HTR-8/SVneo (cell line): ENCODE measurements at places on chromosomes 6 and 20.
A peak's percentile ranks its signal among the peaks of the same experiment; 100 is the strongest.

DNA sequence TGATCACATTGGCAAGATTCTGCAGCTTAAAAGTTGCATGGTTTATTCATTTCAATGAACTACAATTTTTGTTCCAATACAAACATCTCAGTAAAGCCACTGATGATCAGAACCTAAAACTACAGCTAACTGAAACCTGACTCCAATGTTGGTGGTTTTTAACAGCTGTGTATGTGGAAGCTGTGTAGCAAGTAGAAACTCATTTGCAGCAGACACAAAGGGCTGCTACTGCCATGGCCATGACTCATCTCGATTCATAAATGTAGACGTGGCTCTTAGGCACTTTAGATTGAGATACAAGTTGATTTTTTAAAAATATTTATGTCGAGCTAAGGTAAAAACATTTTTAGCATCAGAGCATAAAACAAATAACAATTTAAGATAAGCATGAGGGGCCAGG lies 19.5 kb upstream of the MAP3K4 start:
- DNase-seq = peak; percentile 51

GRCh38 chr20:25309395-25310267 lies 61.7 kb downstream of the PYGB start:
- peak; percentile 57 for DNase-seq

GRCh38 chr6:20747991-20748390 lies 213.7 kb downstream of the CDKAL1 start:
- no peak for DNase-seq

GRCh38 chr6:99364026-99364425 lies 14.6 kb upstream of the FAXC start:
- no peak for DNase-seq

DNA sequence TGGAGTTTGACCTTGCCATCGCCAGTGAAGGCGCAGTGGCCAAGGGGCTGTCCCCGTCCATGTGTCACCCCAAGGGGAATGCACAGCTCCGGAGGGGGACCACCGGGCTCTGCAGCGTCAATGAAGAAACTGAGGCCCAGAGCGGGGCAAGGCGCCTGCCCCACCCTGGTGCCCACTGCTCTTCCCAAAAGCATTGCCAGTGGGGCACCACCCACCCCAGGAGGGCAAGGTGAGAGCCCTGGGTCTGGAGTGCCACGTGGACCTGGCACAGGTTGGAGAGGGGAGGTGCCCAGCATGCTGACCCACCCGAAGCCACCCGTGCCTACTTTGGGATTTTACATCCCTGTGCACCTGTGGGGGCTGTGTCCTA lies 8.3 kb downstream of the NTSR1 start:
- DNase-seq = no peak

DNA sequence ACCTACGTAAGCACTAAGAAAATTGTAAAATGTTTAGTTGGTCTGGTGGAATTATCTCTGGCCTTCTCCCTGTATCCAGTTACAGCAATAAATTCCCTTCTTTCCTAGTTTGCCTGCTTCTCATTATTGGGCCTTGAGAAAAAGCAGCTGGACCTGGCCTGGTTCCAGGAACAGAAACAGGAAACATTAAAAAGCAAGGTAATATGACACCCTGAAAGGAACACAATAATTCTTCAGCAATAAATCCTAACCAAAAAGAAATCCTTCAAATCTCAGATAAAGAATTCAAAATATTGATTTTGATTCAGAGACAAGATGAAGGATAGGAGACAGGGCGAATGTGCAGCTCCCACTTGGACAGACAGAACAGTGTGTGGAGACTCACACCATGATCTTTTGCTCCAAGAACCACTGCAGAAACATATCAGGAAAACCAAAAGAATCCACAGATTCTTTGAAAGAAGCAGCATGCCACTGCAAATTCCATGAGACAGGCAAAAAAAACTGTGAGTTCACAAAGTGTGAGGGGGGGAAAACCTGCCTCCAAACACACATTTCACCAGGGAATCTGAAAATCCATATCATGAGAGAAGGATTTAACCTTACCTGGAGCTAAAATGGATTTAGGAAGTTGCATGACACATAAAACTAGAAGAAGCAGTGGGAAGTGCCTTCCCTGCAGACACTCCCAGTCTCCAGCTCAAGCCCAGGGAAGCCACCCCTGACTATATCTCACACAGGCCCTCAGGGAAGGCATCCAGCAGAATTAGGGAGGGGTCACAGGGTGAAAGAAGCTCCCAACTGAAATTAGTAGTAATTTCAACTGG lies 28.9 kb downstream of the TREM1 start:
- DNase-seq = peak; percentile 41

GRCh38 chr20:37366743-37367142 lies 20.8 kb downstream of the SRC start:
- no peak for DNase-seq

DNA sequence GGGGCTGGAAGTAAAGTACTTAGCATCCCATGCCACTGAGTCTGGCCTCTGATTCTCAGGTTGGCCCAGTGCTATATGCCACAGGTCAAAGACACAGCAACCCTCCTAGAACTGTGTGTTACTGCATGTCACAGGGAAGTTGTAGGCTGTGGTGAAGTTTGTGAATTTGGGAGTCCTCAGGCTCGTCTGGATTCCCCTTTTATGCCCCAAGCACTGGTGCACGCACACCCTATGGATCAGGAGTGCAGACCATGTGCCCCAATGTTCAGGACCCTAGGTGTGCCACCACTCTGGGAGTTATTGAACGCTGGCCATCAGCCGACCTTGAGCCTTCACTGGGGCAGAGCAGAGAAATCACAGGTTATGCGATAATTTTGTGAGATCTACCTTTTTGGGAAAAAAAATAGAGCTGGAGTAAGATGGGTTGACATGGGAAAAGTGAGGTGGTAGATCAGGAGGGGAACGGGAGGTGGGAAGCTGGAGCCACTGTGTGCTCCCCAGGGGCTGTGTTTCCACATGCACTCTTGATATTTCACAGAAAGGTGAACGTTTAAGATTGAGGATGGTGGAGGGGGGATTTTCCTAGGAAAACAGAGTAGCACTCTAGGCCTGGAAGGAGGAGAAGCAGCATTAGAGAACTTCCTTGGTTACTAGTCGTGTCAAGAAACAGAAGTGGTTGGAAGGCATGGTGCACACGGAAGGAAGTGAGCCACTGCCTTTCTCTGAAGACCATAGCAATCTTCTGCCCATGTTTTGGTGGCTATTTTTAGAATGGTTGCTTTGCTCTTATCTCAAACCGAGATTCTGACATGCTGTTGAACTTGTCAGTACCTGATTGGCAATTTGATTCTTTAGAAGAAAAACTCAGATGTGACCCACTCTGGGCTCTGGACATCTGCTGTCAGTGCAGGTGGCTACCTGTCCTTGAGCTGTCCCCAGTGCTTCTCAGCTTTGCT lies 44.1 kb downstream of the DUSP22 start:
- no peak for DNase-seq

GRCh38 chr6:138086573-138087196 lies 20.5 kb downstream of the PERP start:
- DNase-seq = no peak

DNA sequence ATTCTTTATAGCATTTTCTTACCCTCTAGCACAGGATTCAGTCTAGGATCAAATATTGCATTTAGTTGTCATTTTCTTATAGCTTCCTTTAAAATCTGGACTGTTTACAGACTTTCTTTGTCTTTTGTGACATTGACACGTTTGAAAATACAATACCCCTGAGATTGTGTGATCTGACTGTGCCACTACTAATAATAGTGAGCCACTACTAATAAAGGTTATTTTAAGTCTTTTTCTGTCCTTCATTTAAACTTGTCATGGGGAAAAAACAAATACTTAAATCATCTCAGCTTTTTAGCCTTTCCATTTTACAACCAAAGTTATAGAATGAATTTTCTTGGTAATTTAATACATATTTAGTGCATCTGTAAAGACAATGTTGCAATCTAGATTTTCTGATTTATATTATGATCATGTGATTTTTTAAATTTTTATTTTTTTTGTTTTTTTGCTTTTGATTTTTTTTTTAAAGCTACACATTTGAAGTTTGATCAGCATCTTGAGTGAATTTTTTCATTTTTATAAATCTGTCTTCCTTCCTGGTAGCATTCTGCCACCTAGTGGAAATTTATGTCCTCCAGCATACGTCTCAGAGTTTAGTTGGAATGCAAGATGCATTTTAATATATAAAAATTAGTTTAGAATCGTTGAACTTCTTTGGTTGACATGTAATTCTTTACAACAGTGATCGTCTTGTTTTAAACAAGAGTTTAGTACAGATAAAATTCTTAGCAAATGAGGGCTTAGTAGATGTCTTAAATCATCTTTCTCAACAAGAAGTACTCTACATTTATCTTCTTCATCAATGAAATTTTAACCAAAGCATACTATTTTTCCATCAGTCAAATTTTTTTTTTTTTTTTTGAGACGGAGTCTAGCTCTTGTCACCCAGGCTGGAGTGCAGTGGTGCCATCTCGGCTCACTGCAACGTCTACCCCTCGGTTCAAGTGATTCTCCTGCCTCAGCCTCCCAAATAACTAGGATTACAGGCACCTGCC lies 119.4 kb downstream of the NCOA3 start:
- peak; percentile 74 for DNase-seq

DNA sequence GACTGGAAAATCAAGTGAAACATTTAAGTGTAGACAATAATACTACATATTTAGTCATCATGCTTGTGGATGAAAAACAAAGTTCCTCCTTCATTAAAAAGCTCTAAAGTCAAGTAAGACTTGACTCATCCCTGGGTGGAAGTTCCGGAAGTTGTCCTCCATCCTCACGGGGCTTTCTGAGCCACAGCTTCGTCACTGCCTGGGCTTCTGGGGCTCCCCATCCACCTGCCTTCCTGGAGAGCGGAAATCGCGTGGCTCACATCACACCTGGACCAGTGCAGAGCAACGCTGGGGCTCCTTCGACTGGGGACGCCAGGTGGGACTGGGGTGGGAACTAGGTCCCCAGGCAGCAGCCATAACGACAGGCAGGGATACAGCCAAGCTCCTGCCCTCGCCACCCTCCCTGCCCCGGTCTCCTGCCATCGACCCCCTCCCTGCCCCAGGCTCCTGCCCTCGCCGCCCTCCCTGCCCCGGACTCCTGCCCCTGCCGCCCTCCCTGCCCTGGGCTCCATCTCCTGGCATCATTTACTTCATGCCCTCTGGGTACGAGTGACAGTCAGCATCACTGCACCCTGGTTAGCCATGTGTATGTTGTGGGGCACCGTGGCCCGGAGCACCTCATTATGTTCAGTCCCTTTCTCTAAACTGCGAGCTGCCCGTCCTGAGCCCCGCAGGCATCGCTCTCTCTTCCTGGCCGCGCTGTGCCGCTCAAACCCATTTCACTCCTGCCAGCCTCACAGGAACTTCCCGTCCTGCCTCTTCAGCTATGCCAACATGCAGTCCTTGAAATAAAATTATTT lies 12.9 kb downstream of the THBS2 start:
- DNase-seq = no peak

DNA sequence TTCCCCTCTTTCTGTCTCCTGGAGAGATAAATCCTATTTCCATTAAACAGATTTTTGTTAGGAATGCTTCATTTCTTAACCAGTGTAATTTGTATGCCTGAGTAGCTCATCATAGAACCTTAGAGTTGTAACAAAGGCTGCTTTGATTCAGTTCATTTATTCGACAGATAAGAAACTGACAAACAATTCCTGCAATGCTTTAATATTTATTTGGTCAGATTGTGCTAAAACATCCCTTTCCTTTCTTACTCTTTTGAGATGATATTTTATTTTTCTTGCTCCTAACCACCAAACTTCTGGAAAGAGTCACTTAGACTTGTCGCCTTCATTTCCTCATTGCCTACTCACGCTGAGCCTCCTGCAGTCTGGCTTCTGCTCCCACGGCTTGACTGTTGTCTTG lies 89.0 kb upstream of the SUPT3H start:
- DNase-seq = no peak

- no peak for DNase-seq
These were observed 56.6 kb downstream of the PHF20 start for GRCh38 chr20:35828434-35828833.

- no peak for DNase-seq
These were observed 811.5 kb downstream of the TENT5A start for GRCh38 chr6:80940976-80941375.

DNA sequence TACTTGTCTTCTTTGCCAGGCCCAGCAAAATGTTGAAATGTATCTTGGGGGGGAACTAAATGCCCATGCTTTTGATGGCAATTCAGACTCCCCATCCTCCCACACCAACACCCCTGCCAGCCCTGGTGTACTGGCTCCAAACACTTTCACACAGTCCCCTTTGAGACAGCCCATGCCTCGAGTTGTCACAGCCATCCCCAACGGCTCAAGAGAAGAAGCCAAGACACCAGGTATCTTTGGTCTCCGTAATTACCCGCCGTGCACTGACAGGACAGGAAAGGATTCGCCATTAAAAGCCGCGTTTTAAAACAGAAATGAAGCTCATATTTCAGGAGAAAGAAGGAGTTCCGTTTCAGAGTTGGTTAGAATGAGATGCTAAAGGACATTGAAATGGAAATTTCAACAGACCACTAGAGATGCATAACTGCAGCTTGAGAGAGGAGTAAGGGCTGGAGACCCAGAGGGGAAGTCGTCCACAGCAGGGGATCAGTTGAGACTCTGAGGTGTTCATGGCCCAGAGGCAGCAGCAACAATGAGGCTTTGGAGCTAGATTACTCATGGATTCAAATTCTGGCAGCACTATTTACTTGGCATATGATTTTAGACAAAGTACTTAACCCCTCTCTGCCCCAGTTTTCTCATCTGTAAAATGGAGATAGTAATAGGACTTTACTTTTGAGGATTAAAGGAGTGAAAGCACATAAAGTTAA lies 63.5 kb upstream of the ADGRF1 start:
- no peak for DNase-seq

DNA sequence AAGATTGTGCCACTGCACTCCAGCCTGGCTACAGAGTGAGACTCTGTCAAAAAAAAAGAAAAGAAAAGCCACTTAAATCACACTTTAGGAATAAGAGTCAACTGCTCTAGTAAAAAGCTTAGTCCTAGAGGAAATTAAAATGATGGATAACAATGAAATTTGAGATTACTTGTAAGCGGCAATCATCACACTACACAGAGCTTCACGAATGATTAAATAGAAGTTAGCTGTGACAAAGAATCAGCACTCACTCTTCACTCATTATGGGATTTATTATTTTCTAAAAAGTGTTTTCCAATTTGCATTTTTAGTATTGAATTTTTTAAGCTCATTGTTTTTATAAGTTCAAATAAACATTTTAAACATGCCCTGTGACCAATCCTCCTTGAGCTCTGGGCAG lies 718.0 kb downstream of the UTRN start:
- no peak for DNase-seq

GRCh38 chr20:31494131-31494530 lies 19.0 kb downstream of the REM1 start:
- peak; percentile 33 for DNase-seq

GRCh38 chr6:47836046-47836445 lies 54.2 kb downstream of the OPN5 start:
- DNase-seq = no peak
